ENCODE measurements at places on chromosomes 6 and 20.

GRCh38 chr6:1625794-1626435 lies 16.2 kb downstream of the FOXC1 start:
- no peak for DNase-seq

DNA sequence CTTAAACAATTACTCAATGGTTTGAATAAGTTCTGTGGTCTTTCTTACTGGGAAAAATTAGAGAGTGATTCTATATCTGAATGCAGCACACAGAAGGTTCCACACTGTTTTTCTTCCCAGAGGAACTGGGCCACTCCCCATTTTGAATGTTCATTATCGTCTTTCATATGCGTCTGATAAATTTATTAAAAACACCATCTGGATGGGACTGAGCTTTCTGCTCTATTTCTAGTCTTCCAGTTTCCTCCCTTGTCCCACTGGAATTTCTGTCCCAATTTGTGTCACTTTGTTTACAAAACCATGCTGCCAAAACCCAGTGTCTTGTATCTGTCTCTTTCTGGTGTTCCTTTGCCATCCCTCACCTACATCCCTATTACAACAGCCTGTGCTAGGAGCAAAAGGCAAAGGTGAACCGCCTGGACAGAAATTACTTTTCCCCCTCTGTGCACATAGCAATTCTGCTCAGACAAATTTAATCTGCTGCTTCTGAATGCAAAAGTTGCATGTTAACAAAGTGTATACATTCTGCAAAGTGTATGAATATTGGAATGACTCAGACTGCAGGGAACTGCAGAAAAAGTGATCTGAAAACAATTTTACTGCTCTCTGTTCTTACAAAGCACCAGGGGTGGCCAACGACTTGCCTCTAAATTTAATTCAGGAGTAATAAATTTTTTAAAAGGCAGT lies 333.6 kb downstream of the BTBD9 start:
- no peak for DNase-seq

DNA sequence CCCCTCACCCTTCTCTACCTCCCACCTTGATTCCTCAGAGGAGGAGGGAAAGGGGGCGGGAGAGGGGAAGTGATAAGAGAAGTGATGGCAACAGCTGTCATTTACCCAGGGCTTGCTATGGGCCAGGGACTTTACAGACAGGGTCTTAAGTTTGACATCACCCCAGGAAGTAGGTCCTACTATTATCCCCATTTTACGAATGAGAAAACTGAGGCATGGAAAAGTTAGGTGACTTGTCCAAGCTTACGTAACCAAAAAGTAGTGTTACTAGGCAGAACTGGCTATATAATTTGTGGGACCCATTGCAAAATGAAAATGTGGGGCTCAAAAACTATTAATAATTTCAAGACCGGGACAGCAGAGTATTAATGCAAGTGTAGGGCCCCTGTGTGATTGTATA lies 10.5 kb upstream of the FANCE start:
- no peak for DNase-seq

GRCh38 chr6:99522531-99522930 lies 7.3 kb upstream of the USP45 start:
- DNase-seq: no peak

DNA sequence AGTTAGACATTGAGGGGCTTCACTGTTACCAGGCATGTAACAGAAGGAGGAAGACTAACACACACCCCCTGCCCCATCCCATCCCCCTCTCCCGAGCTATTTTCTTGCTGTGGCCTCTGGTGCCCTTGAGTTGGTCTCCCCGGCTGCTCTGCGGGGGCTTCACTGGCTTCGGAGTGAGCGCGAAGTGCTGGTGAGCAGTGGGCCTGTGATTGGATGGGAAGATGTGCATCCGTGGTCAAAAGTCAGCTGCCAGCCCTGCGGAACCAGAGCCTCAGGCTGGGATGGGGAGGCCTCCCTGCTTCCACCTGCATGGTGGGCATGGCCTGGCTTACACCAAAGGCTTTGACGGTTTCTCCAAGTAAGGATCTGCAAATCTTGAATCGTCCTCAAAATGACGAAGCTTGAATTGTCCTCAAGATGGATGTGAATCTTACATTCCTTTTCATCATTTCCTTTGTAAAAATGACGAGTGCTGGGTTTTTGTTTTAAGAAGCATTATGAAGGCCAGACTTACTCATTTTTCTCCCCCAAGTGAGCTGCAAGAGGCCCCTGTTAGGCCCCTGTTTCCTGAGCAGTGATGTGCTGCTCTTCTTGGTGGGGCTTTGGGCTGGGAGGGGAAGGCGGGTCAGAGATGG lies 23.7 kb downstream of the SPATA2 start:
- DNase-seq: no peak

DNA sequence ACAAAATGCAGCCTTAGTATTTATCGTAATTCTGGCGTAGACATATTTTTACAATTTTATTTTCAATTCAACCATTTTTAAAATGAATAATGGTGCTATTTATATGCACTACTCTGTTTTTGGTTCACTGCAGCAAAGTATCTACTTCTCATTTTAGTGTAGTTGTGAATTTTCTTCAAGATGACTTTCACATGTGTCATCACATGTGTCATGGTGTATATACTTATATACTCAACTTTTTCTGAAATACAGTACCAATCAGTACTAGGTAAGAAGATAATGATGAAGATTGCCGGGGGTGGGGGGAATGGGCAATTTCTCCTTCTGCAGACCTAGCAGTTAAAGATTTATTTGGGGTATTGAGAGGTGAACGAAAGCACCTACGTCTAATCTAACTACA lies 634.5 kb downstream of the PHF3 start:
- DNase-seq: no peak

DNA sequence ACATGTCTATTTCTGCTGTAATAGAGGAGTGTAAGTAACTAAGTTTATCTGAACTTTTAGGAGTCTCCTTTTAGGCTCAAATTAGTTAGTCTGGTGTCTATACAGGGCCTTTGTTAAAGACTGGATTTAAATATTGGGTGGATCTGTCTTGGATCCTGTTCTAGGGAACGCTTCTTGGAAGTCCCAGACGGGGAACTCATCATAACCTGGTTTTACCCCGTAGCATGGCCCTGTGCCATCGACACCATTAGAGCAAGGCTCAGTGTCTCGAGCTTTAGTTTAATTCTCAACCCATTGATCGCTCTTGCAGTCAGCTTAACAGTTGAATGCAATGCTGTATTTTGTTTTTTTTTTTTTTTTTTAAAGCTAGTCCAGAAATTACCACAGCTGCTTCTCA lies 89.9 kb downstream of the CARMIL1 start:
- DNase-seq: no peak

GRCh38 chr6:37819802-37820717 lies 533 bp downstream of the ZFAND3 start:
- DNase-seq: peak; percentile 65

DNA sequence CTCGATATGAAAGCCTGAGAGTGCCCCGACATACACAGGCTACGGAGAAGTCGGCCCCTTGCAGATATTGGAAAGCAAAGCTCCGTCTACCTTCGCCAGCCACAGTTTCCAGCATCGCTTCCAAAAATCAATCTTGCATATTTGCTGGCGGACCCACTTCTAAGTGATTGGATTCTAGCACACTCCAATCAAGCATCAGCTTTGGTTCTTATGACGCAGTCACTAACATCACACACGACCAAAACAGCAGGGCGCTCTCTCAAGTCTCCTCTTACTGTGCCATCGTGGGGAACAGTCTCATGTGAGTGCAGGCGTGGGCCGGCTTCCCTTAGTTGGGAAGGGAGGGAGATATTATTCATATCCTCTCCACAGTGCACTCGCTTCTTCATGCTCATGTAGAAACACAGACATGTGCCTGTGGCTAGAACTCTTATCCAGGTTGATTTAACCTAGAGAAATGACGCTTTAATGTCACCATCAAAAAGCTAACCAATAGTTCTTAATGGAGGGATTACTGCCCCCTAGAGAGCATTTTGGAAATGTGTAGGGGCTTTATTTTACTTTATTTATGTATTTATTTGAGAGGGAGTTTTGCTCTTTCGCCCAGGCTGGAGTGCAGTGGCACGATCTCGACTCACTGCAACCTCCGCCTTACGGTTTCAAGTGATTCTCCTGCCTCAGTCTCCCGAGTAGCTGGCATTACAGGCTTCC lies 229.8 kb downstream of the SOD2 start:
- no peak for DNase-seq

DNA sequence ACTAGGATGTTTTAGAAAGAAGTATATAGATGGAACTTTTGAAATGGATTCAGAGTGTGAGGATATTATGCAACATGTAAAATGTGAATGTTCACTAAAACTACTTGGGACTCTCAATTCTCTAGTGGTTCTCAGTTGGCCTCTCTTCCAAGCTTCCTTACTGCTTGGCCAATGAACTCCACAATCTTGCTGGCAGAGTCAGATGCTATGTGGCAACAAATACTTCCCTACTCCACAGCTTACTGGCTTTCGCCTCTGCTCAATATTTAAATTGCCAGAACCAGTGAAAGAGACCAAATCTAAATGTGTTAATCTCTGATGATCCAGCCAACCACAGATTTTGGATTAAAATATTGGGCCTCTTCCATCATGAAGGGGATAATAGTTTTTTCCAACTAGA lies 138.4 kb downstream of the HTR1B start:
- DNase-seq: peak; percentile 55

- DNase-seq: peak; percentile 35
Measured at GRCh38 chr20:4956200-4956810, 45.0 kb downstream of the SLC23A2 start.

DNA sequence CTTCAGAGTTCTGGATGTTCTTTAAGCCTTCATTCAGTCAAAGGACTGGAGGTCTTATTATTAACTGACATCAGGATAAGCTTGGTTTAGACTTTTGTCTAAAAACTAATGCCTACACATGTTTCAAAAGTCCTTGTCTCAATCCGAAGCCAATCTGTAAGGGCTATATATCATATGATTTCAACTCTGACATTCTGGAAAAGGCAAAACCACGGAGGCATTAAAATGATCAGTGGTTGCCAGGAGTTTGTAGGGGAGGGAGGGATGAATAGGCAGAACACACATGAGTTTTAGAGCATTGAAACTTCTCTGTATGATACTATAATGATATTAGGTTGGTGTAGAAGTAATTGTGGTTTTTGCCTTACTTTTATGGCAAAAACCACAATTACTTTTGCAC lies 1285.8 kb upstream of the CITED2 start:
- peak; percentile 24 for DNase-seq

- peak; percentile 21 for DNase-seq
Measured at GRCh38 chr6:28542440-28543296, 17.0 kb downstream of the GPX5 start.

GRCh38 chr6:24583463-24584381 lies 62.3 kb downstream of the KIAA0319 start:
- DNase-seq: peak; percentile 44

GRCh38 chr6:162123797-162124196 lies 603.8 kb downstream of the PRKN start:
- no peak for DNase-seq

- DNase-seq: no peak
Measured at GRCh38 chr6:151701911-151702562, 105.4 kb upstream of the ESR1 start.

- peak; percentile 43 for DNase-seq
Measured at GRCh38 chr6:87066449-87067333, 28.2 kb downstream of the CGA start.

GRCh38 chr6:112154711-112155110 lies 67.3 kb downstream of the FAM229B start:
- no peak for DNase-seq

DNA sequence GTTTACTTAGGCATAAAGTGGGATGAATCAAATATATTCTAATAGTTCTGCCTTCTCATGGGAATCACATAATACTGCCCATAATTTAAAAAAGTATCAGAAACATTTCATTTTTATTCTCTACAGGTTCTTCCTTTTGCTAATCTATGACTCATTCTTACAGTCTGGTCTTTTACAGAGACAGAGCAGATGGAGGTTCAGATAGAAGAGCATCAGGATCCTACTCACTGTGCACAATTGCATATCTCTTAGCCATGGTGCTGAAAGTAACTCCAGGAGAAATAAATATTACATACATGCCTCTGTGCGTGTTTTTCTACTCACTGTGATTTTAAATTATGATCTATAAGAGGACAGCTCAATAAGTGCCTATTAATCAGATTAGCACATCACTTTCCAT lies 16.3 kb upstream of the OR2B6 start:
- DNase-seq: no peak

DNA sequence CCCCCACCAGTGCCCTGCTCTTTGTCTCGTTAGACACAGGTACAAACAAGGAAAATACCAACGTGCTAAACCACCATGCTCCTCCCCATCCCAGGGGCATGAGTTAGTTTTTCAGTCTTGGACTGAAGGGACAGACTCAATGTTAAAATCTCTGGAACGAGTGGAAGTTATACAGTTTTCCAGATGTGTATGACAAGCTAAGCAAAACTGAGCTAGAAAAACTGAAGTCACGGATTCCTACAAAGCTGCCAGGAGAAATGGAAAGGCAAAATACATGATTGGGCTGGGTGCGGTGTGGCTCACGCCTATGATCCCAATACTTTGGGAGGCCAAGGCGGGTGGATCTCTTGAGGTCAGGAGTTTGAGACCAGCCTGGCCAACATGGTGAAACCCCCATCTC lies 34.3 kb upstream of the QKI start:
- DNase-seq: no peak

DNA sequence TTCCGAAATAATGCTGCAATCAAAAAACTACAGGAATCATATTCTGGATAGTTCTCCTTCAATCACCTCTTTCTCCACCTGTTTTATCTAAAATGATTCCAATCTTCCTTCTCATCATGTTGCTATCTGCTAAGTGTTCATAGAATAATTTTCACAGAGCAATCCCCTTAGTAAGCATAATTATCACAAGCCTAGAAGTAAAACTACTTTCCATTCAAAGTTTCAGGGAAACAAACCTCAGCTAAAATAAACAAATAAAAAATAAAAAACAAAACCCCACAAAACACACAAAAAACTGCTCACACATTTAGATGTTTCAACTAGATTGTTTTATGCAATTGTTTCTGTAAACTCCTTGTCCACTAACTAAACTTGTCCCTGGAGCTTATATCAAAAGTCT lies 291.2 kb downstream of the PHACTR1 start:
- DNase-seq: no peak

DNA sequence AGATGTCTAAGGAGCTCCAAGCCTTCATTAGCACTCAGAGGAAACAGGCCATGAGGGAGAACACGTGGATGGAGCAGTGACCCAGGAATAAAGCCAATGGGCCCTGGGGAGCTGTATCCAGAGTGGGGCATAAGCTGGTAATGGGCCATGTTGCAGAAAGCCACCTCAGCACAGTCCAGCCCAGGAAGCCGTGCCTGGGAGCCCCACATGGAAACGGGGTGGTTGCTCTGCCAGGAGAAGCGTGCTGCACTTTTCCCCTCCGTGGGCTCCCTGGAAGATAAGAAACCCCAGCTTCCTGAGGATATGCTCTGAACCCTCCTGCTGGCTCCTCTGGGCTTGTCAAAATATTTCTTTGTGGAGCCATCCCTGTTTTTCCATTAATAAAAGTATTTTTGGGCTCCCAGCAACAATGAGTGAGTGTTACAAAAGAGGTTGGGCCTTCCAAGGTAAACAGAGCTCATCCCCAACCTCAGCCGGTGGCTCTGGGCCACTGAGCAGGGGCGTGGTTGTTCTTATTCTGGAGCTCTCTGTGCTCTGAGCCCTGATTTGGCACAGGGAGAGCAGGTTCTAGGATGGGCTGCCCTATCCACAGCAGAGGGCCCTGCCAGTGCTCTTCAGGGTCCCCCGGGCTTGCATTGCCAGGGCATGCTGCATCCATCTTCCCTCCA lies 31.2 kb upstream of the NFATC2 start:
- peak; percentile 66 for DNase-seq

GRCh38 chr6:30227763-30228487 lies 14.7 kb upstream of the TRIM26 start:
- DNase-seq: no peak
